ENCODE measurements at places on chromosomes 4 and X.

DNA sequence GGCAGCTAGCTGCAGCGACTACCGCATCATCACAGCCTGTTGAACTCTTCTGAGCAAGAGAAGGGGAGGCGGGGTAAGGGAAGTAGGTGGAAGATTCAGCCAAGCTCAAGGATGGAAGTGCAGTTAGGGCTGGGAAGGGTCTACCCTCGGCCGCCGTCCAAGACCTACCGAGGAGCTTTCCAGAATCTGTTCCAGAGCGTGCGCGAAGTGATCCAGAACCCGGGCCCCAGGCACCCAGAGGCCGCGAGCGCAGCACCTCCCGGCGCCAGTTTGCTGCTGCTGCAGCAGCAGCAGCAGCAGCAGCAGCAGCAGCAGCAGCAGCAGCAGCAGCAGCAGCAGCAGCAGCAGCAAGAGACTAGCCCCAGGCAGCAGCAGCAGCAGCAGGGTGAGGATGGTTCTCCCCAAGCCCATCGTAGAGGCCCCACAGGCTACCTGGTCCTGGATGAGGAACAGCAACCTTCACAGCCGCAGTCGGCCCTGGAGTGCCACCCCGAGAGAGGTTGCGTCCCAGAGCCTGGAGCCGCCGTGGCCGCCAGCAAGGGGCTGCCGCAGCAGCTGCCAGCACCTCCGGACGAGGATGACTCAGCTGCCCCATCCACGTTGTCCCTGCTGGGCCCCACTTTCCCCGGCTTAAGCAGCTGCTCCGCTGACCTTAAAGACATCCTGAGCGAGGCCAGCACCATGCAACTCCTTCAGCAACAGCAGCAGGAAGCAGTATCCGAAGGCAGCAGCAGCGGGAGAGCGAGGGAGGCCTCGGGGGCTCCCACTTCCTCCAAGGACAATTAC lies 1.4 kb downstream of the AR start:
- no peak for DNase-seq

DNA sequence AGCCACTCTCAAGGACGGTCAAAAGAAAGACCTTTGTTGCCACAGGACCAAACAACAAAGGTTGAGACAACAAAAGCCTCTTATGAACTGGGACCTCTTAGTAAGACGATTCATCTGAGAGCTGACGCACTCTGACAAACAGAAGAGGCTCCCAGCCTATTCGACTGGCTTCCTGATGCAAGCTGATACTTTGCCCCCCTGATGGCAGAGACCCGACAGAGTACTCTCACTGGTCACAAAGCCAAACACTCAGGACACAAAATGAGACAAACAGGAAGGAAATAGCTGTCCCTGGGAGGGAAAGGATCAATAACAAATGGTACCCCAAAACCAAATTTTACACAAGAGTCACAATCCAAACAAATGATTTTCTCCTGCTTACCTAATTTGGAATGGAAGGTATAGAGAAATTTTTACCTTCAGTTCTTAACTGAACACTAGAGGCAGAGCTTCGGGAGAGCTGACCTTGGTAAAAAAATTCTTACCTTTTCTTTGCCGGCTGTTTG lies 75.2 kb upstream of the PLAC8 start:
- no peak for DNase-seq

DNA sequence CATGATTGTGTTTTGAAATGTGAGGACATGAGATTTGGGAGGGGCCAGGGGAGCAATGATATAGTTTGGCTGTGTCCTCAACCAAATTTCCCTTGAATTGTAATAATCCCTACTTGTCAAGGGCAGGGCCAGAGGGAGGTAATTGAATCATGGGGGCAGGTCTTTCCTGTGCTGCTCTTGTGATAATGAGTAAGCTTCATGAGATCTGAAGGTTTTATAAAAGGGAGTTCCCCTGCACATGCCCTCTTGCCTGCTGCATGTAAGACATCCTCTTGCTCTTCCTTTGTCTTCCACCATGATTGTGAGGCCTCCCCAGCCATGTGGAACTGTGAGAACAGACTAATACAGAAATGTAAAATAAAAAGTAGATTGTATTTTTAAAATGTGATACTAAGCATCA lies 1294.9 kb downstream of the ADGRL3 start:
- DNase-seq, result no peak

GRCh38 chr4:108334031-108334430 lies 165.3 kb upstream of the LEF1 start:
- DNase-seq, result no peak

DNA sequence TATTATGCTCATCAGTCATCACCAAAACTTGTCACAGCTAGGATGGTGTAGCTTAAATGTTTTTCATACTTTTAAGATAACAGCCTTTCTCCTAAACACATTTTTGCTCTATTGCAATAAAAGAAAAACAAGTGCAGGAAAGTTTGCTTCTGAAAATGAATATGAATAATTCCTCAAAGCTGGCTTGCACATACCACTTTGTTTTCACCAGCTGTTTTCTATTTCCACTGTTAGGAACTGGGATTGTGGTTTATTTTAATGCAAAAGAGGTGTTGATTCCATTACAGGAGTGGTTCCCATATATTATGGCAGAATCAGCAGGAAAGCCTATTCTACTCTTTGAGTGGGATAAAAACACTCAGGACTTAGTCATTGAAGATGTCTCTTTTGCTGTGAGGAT lies 145.9 kb downstream of the PPA2 start:
- DNase-seq, result no peak

- DNase-seq, result peak; percentile 70
Observed at GRCh38 chr4:13892739-13893105, 265.2 kb upstream of the BOD1L1 start.

DNA sequence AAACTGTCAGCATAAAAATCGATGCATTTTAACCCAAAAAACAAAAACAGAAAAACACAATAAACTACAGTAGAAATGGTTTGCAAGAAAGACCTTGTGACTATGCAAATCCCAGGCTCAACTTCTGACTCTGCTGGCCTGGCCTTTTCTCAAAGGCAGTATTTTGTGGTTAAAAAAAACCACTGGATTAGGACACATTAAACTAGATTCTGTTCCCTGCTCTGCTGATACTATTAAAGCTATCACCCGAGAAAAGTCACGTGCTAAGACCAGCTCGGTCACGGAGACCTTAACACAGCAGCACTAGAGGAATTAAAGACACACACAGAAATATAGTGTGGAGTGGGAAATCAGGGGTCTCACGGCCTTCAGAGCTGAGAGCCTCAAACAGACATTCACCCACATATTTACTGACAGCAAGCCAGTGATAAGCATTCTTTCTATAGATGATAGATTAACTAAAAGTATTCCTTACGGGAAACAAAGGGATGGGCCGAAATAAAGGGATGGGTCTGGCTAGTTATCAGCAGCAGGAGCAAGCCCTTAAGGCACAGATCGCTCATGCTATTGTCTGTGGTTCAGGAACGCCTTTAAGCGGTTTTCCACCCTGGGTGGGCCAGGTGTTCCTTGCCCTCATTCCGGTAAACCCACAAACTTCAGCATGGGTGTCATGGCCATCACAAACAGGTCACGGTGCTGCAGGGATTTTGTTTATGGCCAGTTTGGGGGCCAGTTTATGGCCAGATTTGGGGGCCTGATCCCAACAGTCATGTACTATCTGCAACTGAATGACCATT lies 16.1 kb downstream of the CBR4 start:
- DNase-seq, result peak; percentile 82

DNA sequence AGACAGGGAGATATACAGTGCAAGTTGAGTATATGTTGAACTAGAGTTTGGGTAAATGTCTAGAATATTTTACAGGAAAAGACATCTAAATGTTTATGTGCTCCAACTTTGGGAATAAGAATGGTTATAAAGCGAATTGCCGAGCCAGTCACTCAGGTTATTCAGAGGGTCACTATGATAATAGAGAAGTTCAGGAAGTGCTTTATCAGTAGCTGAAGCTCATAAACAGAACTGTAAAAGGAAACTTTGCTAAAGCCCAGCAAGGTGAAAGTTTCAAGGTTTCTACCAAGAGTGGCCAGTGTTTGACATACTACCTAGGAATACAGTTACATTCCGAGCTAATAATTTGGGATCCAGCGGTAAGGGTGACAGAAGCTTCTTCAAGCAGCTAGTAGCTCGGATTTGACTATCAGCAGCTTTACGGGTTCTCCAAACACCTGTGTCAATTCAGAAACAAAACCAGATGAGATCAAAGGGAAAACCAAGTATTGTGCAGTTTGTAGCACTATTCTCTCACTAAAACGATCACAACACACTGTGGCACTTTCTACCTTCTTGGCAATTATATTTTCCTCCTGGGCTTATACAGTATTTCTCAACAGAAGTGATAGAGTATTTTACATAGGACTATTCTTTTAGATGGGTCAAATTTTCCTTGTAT lies 17.2 kb upstream of the BCLAF3 start:
- no peak for DNase-seq

DNA sequence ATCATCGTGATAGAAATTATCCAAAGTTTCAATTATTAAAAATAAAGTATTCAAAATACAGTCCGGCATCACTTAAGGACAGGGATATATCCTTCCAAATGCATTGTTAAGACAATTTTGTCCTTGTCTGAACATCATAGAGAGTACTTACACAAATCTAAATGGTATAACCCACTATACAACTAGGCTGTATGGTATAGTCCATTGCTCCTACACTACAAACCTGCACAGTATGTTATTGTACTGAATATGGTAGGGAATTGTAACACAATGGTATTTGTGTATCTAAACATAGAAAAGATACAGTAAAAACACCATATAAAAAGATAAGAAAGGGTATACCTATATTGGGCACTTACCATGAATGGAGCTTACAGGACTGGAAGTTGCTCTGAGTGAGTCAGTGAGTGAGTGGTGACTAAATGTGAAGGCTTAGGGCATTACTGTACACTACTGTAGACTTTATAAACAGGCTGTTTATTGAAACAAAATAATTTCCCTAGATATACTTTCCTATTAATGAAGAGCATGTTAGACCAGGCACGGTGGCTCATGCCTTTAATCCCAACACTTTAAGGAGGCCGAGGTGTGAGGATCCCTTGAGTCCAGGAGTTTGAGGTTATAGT lies 44.8 kb upstream of the PTPN13 start:
- peak; percentile 34 for DNase-seq

DNA sequence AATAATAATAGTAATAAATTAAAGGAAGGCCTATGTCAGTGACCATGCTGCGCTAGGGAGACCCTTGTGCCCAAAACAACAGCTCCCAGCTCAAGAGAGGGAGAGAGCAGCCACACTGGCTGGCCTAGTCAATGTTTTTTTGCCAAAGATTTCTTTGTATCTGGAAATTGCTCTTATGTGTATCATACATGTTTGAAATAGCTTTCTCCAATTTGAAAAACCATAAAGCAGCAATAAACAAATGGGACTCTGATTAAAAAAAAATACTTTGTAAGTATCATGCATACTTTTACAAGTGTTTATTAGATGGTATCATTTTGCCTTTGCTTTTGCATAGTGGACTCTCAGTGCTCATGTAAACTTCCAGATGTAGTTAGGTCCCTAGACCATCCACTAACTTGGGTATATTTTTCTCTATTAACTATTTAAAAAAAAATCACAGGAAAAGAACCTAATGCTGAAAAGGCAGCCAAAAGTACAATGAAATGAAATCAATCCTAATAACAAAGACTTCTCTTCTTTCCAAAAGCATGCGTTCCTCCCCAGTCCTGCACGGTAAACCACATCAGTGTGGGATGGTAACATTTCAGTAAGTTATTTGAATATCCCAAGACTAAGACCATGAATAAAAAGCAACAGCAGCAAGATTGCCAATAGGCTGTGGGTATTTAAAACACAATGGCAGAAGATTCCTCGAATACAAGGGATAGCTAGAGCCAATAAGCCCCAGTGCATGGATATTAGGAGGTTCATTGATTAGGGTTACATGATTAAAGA lies 117.6 kb downstream of the PALLD start:
- DNase-seq, result no peak
